ENCODE measurements at places on chromosomes 5 and 9.

DNA sequence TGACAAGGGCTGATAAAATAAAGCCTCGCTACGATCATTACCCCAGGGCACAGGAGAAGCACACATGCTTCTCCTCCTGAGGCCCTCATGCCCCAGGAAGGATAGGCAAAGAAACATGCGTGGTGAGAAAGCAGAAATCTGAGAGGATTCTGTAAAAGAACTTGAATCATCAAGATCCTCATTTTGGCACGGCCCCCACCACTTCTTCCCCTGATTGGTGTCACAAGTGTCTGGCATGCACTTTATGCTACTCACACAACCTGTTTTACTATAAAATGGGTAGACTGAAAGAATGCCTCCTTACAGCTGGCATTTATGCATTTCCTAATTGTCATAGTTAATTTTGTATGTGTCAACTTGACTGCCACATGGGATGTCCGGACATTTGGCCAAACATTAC, 32.1 kb downstream of the PCA3 start:
- DNase-seq: no peak

- no peak for DNase-seq
Observed at GRCh38 chr5:176744584-176744965, 65.8 kb upstream of the UNC5A start.

GRCh38 chr5:160199410-160199911, 29.8 kb upstream of the FABP6 start:
- peak; percentile 39 for DNase-seq

DNA sequence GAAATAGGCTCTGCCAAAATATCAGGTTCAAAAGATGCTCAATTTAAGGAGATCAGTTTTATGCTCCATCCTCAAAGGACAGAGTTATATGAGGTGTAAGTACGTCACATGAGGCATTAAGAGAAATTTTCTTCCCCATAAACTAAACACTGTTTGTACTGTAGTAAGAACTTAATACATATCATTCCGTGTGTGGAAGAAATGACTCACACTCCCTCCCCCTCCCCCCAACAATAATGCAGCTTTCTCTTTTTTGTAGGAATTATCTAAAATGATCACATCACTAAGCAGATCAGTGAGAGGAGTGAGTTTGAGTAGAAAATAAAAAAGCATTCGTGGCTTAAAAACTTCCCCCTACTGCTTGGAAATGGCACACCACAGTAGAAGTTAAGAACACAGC, 2.2 kb downstream of the CDH12 start:
- no peak for DNase-seq

DNA sequence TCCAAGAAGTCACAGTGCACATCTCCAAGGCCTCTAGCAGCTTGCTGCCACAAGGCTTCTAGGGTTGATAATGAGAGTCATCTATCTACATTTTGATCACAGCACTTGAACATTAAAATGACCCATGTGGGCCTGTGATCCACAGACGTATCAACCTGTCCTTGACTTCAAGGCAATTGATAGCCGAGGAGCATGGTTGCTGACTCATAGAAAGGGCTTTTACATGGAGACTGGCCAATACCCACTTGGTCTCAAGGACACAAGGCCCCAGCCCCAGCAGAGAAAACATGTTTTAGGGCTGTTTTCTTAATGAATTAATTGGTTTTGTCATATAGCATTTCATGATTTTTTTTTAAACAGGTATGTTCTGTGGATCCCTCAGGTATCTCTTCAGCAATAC, 314.0 kb downstream of the SEMA5A start:
- DNase-seq: no peak

- no peak for DNase-seq
Observed at GRCh38 chr5:82873452-82873851, 203.7 kb downstream of the TMEM167A start.

DNA sequence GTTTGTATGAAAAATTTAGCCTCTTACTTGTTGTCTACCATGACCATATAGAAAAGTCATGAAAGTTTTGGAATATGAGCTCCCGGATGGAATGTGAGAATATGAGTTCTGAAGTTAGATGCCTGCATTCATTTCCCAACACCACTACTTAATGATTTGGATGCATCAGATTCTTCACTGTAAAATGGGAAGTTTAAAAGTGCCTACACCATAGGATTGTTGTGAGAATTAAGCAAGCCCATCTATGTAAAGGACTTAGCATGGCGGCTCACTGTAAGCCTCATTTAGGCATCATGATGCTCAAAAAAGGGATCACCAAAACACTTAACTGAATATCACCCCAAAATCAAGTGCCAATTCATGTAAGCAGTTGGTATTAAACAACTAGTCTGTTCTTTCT, 177.3 kb downstream of the RAB3C start:
- DNase-seq: no peak

DNA sequence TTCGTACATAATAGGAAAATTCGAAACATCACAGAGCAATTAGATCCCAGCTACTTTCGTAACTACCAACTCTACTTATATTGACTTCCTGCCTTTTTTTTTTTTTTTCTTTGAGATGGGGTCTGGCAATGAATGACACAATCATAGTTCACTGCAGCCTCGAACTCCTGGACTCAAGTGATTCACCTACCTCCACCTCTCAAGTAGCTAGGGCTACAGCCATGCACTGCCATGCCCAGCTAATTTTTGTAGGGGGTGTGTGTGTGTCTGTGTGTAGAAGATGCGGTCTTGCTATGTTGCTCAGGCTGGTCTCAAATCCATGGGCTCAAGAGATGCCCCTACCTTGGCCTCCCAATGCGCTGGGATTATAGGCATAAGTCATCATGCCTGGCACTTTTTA, 5.8 kb upstream of the PAIP2 start:
- no peak for DNase-seq

DNA sequence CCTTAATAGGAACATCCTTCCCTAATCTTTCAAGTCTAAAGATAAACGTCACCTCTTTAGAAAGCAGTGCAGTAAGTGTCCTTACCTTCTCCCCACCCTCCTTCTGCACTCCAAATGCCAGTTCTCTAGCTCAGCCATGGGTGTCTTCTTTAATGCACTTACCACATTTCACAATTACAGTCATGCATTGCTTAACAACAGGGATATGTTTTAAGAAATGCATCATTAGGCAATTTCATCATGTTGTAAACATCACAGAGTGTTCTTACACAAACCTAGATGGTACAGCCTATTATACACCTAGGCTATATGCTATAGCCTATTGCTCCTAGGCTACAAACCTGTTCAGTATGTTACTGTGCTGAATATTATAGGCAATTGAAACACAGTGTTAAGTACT, 91.2 kb downstream of the RFX3 start:
- DNase-seq: no peak

DNA sequence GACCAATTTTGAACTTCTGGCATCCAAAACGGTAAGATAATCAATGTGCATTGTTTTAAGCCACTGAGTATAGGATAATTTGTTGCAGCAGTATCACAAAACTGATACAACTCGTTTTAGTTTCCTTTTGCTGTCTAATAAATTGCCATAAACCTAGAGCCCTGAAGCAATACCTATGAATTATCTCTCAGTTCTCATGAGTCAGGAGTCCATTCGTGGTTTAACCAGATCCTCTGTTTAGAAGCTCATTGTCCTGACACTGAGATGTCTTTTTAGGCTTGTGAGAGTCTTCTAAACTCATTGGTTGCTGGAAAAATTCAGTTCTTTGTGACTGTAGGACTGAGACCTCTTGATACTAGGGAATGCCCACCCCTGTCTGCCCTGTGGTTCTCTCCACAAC, 262.9 kb downstream of the SEMA5A start:
- DNase-seq: no peak

- DNase-seq: no peak
Observed at GRCh38 chr5:126139773-126140172, 283.4 kb upstream of the GRAMD2B start.

DNA sequence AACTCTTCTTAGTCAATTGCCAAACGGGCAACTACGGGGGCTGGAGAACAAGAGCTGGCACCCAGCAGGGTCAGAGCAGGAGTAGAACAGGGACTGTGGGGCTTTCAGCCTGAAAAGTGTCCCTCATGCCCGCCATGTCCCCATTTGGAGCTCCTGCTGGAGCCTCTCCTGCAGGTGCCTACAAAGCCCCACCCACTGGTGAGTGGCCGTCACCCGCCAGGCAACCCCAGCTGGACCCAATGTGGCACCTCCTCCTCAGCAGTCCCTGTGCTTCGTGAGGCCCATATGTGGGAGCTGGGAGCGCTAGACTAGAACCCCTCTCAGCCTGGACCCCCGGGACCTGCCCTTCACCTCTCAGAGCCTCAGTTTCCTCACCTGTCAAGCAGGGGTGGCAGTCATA, 40.9 kb downstream of the VAV2 start:
- no peak for DNase-seq

- no peak for DNase-seq
Observed at GRCh38 chr5:118891252-118891651, 97.1 kb downstream of the DTWD2 start.

DNA sequence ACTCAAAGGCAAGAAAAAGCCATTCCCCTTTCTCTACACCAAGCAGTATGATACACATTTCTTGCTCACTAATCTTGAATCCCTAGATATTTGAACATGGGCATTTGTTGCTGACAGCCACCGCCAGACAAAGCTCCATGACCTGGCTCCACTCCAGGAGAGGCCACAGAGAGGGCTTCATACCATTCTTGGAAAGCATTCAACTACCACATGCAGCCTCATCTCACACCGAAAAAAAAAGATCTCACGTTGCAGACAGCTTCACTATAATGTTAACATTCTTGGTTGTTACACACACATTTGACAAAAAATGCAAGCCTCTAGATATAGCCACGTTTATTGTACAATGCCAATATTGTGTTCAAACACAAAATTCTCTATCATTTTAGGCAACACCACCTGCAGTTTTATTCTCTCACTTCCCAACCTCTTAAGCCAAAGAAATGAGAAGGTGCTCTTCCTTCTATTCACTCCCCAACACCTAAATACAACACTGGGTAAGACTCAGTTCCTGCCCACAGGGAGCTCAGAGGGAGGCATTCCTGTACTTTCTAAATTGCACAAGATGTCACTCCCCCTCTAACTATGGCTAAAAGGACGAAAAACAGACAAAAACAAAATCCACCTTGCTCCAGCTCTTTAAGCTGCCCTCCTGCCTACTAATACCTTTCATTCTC, 222.4 kb downstream of the TSSK1B start:
- no peak for DNase-seq

DNA sequence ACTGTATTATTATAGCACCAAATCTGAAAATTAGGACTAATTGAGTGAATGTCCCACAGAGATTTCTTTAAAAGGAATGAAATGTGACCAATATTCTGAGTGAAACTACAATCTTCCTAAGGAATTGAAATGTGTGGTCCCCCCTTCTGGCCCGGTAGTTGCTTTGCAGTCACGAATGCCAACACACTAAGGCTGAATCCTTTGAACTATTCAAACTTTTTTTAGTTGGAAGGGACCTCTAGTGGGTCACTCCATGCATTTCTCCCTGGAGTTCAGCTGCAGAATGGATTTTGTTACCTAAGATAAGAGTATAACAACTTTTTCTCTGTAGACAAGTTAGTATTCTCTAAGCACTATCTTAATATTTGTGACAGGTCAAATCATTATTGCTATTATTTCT, 2.8 kb downstream of the CDH6 start:
- no peak for DNase-seq

GRCh38 chr5:14777932-14778791, 93.4 kb downstream of the ANKH start:
- no peak for DNase-seq

DNA sequence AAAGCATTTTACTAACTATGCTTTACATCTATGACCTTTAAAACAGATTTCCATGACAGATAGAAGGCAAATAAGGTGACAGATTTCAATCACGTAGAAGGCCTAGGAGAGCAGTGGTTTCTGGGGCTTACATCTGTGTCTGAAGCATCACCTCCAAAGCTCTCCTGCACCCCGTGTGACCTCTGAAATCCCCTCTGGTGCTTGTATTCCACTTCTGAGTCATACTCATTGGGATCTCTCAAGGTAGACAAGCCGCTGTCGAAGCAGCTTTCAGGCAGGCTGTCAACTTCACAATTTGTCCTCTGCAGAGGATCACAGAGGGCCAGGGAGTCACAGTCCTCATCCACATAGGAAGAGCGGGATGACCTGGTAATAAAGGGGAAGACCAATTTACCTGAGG, 62.2 kb downstream of the RASEF start:
- DNase-seq: no peak

DNA sequence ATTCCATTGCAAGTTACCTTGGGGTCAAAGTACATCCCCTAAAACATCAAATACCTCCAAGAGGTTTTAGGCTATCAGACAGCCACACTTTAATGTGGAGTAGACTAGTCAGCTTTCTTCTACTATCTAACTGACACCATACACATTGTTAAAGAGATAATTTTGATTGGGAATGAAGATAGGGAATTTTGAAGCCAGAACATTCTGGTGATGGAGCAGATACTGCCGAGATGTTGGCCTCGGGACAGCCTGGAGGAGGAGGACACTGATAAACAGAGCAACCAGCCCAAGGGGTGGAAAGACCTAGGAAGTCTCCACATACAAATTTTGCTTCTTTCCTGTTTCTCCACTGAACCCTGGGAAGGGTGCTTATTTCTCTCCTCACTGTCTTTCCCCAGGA, 14.9 kb downstream of the TJP2 start:
- DNase-seq: no peak

DNA sequence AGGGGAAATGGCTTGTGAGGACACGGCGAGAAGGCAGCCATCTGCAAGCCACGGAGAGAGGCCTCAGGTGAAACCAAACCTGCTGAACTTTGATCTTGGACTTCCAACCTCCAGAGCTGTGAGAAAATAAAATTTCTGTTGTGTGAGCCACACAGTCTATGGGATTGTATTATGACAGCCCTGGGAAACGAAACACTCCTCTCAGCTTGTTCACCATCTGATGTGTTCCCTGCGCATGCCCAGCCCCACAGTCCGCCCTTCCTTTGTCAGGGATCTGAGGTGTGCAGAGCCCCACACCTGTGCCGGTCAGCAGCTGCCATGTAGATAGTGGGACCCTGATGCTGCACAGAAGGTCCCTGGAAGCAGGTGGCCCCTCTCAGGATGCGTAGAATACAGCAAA, 34.1 kb downstream of the PLPP7 start:
- DNase-seq: no peak
